ENCODE measurements at places on chromosomes 1 and 21. TPM values are rescaled to one million over a fixed set of nuclear protein-coding genes. Genes with fewer than 3 reads are reported as not detected.

The GBP7 gene
- not detected for total RNA-seq

The SLAMF9 gene
- total RNA-seq: not detected

- DNase-seq: no peak
These were observed 96.9 kb downstream of the RGL1 start for GRCh38 chr1:183901748-183902330.

DNA sequence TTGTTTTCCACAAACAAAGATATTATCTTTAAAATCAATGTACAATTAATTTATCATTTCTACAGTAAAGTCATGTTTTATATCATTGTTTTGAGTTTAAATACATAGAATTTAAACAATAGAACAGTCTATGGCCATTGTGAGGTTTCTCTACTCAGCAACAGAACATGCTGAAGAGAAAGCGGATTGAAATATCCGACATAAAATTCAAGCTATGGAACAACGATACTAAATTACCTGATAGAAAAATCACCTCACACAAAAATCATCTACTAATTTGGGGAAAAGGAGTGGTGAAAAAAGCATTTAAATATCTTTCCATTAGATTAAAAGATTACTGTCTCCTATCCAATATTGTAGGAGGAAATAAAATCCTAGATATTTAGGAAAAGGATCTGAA lies 12.6 kb downstream of the CDKN2C start:
- no peak for DNase-seq

GRCh38 chr1:153571706-153572105 lies 6.1 kb upstream of the S100A2 start:
- DNase-seq: no peak

DNA sequence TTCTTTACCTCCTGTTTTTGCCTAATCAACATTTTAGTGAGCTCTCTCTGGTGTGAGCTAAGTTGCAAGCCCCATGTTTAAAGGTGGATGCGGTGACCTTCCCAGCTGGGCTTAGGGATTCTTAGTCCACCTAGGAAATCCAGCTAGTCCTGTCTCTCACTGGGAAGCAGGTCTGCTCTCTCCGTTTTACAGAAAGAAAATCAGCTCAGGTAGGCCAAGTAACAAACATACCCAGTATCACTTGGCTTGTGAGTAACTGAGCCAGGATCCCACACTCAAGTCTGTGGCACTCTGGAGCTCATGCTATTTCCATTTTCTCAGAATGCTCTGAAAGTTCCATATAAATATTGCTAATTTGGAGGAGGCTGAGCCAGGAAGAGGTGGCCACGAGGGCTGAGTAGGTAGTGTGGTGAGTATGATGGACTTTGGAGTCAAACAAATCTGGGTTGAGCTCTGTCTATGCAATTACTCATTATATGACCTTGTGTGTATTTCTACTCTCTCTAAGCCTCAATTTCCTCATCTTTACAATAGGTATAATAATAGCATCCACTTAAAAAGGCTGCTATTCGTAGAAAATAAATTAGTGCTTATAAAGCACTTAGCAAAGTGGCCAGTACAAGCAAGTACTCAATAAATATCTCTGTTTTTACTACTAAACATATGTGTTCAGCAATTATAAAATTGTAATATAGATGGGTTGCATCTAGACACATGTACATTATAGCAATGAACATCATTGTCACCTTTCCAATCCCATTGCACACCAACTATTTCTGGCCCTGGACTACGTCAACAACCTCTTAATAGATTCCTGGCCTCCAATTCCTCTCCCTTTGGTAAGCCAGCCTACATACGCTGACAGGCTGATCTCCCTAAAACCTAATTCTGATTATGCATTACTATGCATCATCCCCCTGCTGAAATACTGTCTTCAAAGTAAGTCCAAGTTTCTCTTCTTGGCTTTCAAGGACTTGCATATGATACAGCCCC lies 32.7 kb upstream of the DHCR24 start:
- DNase-seq: no peak

- DNase-seq: no peak
These were observed 240.6 kb downstream of the PTBP2 start for GRCh38 chr1:96962216-96962615.

DNA sequence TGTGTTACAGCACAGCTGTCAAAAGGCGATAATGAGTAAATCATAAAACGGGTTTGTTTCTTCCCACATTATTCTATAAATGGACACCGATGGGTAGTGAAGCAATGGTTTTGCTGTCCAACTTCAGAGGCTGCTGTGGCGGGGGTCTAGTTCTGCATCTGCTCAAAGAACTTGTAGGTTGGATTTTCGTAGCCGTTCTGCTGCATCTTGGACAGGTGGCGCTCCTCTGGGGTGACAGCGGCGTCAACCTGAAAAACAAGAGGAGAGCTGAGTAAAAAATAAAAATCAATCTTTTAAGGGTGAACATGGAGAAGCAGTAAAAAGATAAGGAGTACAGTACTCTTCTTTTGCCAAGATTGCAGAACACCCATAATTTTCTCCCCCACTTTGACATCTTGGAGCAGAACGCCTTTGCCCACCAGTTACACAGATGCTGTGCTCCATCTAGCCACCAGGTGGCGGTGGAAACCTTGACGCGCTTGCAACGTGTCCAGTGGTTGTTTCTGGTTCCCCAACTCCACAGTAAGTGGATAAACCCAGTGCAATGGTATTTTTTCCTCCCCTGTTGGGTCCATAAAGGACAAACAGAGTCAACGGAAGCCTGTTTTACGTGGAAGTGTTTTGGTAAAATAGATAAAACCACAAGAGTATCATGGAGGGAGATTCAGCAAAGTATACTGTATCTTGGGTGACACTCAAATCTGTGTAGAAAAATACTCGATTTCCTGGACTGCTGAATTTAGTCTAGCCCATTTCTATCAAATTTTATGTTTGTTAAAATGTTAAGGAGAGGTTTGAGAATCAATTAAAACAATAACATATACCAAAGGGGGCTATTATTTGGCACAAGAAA lies 147.0 kb downstream of the GABPA start:
- peak; percentile 90 for DNase-seq

The KIAA1614 gene
- 0.16 TPM for total RNA-seq
